Stimulated activated CD8-positive, alpha-beta memory T cell treated with anti-CD3 and anti-CD28 coated beads, Interleukin-15, amount 100 ng/mL, for 1 hour (primary cell): ENCODE measurements at places on chromosomes 5 and 9.

- no peak for DNase-seq
Observed at GRCh38 chr5:518721-519120, 5.5 kb downstream of the SLC9A3 start.

DNA sequence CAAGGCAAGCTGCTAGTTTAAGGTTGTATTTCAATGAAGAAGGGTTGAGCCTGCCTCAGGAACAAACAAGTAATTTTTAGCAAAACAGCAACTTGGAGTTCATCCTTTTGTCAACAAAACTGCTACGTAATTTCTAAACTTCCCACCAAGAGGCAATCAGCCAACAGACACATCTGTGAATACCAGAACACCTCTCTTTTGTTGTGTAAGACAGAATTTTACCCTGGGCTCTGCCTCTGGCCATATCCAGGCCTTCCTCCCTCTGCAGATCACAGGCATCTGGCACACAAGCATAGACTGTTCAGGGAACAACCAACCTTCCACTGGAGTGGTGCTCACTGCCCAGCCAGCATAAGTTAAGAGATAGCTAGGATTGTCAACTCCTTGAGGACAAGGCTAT, 409.0 kb downstream of the SPOCK1 start:
- DNase-seq, result no peak

DNA sequence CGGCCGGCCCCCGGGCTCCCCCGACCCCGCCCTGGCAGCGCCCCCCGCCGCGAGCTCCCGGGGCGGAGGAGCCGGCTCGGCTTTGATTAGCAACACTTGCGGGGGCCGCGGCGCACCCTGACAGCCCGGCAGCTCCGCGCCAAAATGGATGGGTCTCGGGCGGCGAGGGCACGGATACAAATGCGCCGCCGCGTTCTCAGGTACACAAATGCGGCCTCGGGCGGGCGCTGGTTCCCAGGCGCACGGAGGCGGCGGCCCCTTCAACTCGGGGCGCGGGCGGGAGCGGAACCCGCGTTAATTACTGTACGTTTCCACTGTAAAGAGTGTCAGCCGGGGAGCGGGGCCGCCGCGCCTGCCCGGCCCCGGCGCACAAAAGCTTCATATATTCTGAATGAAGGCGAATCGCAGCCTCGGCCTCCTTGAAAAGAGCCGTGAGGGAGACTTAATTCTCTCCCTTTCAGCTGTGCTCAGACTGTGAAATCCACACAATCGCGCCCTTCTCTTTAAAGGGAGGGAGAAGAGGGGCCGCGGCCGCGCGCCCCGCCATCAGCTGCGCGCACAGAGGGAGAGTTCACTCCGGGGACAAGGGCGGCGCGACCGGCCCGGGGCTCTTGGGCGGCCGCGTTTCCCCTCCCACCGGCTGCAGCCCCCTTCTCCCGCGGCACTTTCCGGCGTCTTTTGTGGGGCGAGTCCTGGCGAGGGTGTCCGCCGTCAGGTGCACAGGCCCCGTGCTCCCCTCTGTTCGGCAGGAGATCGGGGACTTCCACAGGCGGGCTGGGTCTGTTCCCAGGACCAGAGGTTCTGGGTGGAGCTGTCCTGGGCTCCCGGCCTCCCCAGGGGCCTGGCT, 27.0 kb downstream of the MSX2 start:
- no peak for DNase-seq

DNA sequence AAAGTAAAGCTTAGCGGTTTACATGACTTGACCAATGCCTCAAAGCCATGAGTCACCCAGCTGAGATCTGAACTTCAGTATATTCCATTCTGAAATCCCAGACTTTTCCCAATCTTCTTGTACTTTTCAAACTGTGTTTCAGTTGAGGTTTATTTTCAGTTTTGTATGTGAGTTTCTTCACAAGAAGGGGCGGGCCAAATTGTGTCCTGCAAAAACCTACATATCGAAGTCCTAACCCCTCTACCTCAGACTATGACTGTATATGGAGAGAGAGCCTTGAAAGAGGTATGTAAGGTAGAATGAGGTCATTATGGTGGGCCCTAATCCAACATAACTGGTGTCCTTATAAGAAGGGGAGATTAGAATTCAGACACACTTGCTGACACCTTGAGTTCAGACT, 666 bp upstream of the TLR4 start:
- no peak for DNase-seq

DNA sequence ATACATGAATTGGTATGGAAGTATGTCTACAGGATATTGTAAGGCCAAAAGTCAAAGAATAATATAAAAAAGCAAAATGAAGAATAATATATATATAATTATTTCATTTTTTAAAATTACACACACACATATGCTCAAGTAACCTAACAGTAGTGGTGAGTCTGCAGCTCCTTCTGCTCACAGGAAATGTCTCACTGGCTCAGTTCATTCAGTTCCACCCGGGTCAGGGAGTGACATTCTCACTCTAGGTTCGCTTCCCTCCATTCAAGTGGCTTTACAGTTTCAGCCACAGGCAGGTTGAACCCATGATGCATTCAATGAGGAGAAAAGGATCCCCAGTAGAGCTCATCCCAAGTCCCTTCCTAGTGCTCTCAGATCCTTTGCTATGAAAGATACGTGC, 90.8 kb downstream of the SUSD1 start:
- no peak for DNase-seq

GRCh38 chr9:120350596-120350995, 229.4 kb downstream of the CDK5RAP2 start:
- DNase-seq, result no peak

DNA sequence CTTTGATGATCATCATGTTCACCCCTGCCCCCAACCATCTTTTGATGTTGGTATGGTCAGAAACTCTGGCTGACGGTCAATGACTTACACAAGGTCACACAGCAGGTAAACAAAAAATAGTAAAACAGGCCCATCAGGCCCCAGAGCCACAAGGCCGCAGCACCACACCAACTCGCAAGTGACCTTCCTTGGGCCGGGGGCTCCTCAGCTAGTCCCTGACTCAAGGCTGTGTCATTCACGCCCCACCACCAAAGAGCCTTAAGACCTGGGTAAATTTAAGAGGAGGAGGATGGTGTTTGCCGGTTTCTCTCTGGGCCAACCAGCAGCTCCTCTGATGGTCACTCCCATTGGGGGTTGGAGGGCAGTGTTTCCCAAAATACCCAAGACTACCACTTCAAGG, 55.8 kb downstream of the PSMB7 start:
- no peak for DNase-seq

- DNase-seq, result no peak
Observed at GRCh38 chr9:3193791-3194190, 332.0 kb downstream of the RFX3 start.

DNA sequence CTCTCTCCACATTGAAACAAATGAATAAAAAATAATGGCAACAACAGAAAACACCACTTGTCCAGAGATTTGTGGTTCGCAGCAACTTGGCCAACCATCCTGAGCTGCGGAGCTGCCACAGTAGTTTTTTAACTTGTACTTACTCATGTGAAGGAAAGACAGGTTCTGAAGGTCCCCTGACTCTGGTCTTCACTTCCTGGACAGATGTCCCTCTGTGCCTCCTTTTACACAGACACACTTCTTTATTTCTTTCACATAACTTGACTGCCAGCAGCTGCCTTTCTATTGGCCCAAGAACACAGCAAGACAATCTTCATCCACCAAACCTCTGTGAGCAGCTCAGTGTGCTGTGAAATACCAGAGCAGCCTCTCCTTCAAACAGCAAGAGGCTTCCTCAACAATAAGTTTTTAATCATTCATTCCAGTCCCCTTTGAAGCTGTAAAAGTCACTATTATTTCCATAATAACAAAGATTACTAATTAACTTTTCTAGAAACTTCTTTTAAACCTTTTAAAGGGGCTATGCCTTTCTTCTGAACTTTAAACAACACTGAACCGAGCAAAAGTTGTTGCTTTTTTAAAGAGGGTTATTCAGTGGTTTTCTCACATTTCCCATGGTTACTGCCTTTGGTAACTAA, 198.7 kb downstream of the NR2F1-AS1 start:
- no peak for DNase-seq

GRCh38 chr9:72960446-72960845, 7.6 kb upstream of the ALDH1A1 start:
- no peak for DNase-seq

GRCh38 chr5:111972548-111972947, 215.6 kb upstream of the NREP start:
- DNase-seq, result no peak

DNA sequence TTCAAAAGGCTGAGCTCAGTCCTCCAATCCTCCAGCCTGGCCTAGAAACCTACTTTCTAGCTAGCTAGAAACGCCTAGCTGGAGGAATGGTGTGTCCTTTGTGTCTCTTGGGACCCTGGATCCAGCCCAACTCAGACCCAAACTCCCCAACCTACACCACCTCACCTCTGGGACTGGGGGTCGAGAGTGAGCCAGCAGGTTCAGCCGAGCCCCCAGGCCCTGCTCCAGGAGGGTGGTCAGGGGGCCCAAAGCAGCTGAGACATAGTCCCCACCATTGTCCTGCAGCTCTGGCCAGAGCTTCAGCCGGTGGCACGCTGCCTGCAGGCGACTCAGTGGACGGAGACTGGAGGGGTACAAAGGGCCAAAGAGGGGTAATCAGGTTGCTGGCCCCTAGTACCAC, 6.2 kb downstream of the NOL6 start:
- DNase-seq, result no peak

DNA sequence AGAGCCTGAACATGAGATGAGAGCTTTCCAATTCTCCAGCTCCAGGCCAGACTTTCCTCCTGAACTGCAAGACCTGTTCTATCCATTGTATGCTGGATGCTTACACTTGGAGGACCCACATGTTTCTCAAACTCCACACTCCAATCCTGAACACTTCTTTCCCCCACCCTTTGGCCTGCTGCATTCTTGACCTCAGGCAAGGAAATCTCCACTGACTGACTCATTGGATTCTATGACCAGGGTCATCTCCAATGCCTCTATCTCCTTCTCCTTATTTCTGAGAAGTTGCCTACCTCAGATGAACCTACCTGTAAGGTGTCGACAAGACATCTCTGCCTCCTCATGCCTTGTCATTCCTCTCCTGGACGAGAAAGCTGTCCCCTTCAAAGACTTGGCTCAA, 153.6 kb downstream of the CRB2 start:
- DNase-seq, result no peak
